Stimulated activated effector memory CD8-positive, alpha-beta T cell treated with anti-CD3 and anti-CD28 coated beads, Interleukin-12 subunit alpha, Interleukin-12 subunit beta, amount 100 ng/mL, for 72 hours (primary cell): ENCODE measurements at places on chromosomes 2 and 18.

DNA sequence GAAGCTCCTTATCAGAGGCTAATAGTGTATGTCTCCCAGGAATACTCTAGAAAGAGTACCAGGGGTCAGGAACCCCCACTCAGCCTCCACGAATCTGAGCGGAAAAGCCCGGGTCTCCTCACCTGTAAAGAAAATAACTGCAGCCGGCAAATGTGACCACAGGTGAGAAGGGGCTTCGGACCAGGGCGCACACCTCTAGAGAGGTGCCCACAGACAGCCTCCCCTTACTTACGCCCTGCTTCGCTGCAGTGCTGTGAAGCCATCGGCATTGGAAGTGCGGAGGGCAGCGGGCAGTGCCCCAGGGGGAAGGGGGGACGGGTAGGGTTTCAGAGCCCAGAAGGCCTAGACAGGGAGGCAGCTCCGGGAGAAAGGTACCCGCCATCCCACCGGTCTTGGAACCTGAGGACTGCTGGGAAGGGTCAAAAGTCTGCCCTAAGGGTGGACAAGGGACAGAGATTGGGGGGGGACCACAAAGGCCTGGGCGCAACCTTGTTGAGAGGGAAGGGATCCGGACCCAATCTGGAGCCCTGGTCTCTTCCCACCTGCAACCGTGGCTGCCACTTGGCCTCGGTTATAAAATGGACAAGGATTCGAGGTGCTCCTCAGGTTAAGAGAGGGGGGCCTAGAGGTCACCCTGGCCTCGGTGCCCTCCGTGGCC lies 642 bp upstream of the STEAP3 start:
- no peak for DNase-seq

DNA sequence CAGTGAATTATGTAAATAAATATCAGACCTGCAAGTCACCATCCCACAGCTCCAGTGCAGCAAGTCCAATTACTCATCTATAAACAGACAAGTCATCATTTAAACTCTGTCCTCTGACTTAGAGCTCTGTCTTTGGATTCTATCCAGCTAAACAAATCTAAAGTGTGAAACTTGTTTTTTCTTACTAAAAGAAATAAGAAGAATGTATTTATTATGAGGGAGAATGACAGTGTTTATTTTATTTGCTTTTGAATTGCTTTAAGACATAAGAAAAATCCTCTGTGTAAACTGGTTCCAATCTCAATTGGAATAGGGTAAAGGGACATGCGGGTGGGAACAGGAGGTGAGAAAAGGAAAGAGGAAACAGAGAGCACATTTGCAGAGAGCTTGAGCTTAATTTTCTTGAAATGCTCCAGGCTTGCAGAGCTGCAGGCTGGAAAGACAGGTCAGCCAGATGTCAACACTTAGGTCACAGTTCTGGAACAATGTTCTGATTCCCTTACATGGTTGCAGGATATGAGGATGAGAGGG lies 355.8 kb downstream of the MEIS1 start:
- no peak for DNase-seq

GRCh38 chr2:114261366-114261765 lies 181.1 kb upstream of the DPP10 start:
- no peak for DNase-seq

DNA sequence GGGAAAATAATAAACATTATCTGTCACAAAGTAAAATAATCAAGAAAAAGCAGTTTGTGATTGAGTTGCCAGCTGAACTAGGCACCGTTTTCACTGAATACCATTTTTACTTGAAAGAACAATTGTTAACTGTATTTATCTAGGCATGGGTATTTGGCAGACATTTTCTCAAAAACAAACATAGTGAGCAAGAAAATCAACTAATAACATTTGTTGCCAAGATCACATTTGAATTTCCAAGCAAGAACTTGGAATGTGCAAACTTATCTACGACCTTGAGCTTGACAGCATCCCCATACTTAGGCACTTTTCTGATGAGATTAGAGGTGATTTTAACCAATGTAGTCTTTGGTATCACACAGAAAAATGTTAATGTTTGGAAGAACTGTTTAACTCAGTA lies 16.7 kb downstream of the SS18 start:
- DNase-seq, result no peak

DNA sequence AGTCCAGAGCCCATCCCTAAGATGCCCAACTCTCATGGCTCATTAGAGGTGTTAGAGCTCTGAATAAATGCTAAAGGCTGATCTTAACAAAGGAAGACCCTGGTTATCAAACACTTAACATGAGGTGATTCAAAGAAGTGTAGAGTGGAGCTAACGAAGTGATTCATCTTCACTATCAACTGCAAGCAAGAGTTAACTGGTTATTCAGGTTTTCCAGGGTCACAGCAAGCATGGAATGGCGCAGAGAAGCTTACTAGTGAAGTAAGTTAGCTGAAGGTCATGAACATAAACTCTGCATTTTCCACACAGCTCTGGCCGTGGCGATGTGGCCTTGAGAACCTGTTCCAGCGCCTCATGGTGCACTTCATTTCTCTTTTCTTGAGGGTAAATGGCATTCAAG lies 17.0 kb downstream of the RND3 start:
- DNase-seq, result no peak

DNA sequence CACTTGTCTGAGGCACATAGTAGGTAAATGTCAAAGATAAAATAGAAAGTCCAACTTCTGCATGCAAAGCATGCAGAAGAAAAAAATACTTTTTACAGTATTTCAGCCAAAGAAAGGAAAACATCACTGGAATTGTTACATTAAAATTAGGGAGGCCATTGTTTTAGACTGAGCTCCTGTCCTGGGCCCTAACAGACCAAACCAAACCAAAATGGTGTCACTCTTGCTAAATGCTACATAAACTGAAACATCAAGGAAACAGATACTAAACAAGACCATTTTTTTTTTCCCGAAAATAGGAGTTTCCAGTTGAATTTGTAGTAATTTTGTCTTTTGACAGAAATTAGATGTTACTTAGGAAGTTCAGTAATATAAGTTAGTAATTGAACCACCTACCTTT lies 508.8 kb downstream of the DSC3 start:
- no peak for DNase-seq

DNA sequence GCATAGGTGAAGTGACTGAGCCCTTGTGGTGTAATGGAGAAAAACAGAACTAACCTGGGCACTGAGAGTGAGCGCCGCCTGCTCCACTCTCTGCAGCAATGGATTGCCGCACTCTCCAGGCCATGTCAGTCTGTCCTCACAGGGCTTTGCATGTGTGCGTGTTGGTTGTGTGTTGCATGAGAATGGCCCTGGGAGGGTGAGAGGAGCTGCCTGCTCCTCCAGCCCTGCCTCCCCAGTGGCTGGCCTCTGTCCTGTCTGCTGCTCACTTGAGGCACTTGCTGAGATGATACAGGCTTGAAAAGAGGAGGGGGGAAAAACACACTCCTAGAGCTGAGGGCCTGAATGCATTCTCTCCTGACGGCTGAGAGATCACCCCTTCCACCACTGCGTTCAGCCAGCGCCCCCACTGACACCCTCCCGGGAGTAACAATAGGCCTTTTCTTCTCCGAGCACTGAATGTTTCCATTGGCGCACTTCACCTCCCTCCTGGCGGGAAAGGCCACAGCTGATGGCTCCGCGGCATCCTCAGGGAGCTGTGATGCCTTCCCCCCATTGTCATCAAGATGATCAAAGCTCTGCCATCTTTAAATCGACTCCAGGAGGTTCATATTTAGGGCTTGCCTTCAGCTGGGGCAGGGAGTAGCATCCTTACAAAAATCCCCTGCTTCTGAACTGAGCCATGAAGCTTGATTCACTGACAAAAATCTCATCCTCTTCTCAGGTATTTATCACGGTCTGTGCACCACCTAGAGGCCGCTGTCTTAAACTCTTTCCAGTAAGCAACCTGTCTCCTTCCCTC lies 49.9 kb upstream of the DAPL1 start:
- DNase-seq, result no peak

DNA sequence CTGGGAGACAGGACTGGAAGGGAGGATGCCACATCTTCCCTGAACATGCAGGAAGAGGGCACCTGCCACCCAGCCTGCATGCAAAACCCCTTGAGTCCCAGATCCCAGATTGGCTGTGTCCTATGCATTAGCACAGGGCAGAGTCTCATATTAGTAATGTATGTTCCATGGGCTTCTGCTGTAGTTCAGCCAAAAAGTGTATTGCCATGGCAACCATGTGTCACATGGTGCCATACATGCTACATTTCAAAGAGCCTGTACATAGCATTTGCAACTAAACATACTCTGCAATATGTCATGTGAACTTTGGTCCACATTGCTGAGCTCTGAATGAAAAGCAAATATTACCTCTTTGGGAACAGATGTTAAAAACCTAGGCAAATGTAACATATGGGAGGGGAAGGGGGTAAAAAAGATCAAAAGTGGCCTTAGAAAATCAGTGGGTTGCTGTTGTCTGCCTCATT lies 78.4 kb downstream of the DPP4 start:
- no peak for DNase-seq

DNA sequence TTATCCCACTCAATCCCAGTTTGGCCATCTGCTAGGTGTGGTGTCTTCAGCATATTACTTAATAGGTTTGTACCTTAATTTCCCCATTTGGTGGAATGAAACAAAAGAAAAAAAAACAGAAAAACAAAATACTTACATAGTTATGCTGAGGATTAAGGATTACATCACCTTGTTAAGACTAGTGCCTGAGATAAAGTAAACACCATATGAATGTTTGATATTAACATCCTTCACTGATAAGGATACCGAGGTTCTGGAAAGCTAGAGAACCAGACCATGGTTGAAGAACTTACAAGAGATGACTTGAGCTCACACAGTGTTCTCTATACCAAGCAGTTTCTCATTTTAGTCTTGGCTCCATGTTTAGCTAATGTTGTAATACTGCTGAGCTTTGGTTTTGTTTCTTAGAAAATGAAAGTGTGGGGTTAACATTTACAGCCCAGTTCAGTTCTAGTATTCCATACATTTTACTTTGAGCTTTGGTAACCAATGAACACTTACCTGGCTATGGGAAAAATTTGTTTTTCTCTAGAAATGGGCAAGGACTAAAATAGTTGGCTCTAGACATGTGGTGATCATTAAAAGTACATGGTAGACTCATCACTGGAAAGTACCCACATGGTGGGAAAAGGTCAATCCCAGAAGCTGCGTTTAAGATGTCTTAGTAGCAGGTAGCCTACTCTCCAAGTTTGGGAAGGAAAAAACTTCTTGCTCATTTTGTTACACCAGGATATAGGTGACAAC lies 5.8 kb upstream of the GPD2 start:
- no peak for DNase-seq

GRCh38 chr2:28355521-28356094 lies 37.0 kb upstream of the FOSL2 start:
- no peak for DNase-seq

DNA sequence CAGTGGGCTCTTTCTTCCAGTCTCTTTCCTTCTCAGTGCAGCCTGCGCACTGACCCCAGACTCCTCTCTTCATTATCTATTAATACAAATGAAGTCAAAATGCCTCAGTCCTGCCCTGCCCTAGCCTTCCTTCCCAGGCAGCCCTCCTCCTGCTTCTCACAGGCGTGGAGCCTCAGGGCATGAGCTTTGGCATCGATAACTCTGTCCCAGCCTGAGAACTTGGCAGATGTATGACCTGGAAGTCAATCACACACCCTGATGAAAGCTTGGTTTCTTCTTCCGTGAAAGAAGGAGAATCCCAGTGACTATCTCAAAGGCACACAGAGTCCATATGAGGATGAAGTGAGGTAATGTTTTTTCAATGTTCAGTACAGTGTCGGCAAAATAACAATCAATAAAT lies 600.7 kb upstream of the ID2 start:
- no peak for DNase-seq

GRCh38 chr2:96158554-96158940 lies 13.3 kb upstream of the DUSP2 start:
- no peak for DNase-seq

DNA sequence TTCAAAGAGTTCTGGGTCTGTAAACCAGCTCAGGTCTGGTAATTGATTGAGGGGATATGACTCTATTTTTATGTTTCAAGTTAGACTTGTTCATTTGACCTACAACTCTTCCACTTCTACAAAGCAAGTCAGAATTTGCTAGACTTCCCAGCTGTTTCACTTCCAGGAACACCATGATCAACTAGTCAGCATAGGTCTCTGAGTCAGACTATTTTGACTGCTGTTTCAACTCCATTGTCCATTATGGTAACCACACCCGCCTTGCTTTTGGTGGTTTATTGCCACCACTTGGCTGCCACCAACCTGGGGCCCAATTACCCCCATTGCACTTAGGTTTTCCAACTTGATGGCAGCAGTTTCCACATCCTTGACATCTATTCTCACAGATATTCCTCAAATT lies 116.6 kb downstream of the LAMA3 start:
- no peak for DNase-seq

DNA sequence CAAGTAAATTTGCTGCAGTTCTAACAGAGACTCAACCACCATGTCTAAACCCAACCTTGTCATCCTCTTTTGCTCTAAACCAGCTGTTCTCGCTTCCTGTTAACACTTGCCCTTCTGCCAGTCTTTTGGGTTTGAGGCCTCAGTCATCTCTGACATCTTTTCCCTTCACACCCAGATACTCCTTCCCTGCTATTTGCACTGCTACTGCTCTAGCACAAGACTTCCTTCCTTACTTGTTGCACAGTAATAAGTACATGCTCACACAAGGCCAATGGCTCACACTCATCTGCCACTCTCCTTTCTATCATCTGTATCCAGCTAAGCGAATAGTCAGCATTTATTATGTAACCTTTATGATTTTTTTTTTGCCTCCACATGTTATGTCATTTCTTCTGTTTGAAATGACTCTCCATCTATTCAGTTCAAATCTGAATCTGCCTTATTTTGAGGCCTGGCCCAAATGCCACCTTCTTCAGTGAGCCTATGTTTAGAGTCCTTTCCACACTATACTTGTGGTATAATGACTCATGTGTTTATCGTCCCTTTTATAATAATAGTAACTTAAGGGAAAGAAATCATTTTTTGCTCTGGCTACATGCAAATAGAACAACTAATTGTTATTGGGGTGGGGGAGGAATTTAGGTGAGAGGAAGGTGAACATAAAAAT lies 22.5 kb upstream of the CDKL4 start:
- DNase-seq, result peak; percentile 67

GRCh38 chr2:63780518-63781155 lies 61.1 kb upstream of the UGP2 start:
- no peak for DNase-seq

DNA sequence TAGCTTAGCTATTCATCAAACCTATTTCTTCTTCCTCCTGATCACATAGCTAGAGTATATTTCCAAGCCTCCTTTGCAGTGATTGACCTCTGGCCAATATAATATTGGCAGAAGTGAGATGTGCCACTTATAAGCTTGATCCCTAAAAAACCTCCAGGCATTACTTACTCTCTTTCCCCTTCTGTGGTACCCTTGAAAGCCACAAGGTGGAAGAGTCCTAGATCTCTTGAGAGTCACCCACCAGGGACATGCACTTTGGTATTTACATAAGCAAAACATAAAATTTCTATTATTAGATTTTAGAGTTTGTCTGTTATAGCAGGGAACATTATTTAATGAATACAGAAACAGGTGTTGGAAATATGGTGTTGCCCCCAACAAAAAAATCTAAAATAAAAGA lies 112.0 kb downstream of the EXOC6B start:
- no peak for DNase-seq

- DNase-seq, result no peak
These were observed 72.7 kb upstream of the PPP1CB start for GRCh38 chr2:28678944-28679343.
